AG08395 (cell line): ENCODE measurements at places on chromosomes 6 and 20.

DNA sequence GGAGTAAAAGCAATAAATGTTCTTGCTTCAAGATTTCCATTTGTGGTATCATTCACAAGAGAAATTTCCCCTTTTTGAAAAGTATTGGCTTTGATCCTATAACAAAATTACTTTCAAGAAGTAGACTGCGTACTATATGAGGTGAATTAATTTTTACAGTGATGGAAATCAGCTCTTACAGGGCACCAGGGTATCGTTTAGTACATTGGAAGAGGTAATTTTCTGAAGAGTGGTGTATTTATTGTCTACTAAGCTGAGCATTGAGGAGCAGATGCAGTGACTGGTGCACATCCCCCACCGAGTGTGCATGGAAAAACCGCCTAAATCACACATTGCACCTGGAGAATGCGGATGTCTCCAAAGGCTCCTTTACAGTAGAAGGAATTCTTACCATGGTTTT is 209.5 kb downstream of the SAMD5 start:
- DNase-seq = no peak

GRCh38 chr6:168342636-168343035 is 23.1 kb upstream of the DACT2 start:
- DNase-seq = no peak

DNA sequence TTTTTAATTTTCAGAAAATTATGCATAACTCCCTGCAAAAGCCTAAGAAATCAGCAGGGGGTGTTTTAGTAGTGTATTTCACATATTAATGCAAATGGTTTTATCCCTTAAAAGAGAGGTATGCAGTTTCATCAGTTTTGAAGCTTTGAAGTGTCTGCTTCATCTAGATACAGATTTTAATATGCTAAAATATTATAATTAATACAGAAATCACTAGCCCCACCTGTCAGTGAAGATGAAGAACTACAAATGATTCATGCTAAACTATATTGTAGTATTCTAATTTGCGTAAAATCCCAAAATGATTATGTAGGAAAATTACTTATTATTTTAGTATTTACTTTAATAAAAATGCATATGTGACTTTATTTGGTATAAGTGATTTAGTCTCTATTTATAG is 2.9 kb upstream of the TFB1M start:
- DNase-seq = no peak

DNA sequence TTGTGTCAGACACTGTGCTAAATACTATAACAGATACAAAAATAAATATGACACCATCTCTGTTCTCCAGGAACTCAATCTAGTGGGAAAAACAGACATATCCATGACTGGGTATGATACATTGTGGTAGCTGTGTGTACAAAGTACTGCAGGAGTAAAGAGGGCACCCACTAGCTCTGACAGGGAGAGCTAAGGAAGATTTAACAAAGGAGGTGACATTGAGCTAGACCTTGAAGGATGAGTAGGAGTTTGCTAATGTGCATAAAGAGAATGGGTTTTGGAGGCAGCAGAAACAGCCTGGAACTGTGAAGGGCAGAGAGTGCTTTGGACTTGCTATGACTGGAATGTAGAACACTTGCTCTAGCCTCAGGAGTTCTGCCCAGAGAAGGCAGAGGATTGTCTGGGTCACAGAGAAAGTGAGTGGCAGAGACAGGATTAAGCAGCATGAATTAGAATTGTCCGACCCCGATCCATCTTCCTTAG is 14.4 kb downstream of the MMP24 start:
- no peak for DNase-seq

- DNase-seq = no peak
These were observed 61.6 kb downstream of the MDGA1 start for GRCh38 chr6:37636116-37636515.
